ENCODE measurements at places on chromosomes 7 and 10.

- DNase-seq: no peak
Measured at GRCh38 chr10:72379776-72380175, 25.1 kb upstream of the DNAJB12 start.

- DNase-seq: no peak
Measured at GRCh38 chr10:58488921-58489320, 23.8 kb upstream of the BICC1 start.

DNA sequence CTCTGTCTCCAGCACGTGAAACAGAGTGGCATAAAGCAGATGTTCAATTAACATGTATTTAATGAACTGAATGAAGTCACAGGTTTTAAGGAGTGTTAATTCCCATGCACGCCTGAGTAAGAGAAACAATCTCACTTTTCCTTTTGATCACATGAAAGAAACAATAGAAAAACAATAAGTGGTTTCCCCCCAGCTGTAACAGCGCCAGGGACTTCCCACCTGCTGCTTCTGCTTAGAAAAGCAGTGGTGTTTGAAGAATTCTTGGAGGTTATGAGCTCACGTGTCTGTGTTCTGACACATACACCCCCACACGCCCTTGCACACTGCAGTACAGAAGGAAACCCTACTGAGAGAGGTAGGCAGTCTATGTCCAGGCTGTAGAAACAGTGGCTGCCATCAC, 51.3 kb upstream of the FRMD4A start:
- DNase-seq: no peak

DNA sequence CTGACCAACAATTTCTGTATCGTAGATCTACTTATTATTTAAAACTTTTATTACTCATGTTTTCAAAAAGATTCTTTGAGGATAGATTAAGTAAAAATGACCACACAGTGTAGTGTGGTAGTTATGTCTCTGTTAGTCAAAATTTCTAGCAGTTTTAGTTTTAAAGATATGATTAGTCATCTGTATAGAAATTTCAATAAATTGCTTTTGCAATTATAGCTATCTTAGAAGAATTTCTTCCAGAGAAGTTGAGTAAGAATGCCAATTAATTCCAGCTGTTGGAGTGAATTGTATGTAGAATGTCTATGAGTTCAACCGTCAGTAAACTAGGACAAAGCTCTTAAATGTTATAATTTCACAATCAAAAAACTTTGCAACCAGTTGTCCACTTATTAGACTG, 229.7 kb downstream of the CDK14 start:
- no peak for DNase-seq

GRCh38 chr10:29323367-29323766, 34.5 kb downstream of the LYZL1 start:
- no peak for DNase-seq

DNA sequence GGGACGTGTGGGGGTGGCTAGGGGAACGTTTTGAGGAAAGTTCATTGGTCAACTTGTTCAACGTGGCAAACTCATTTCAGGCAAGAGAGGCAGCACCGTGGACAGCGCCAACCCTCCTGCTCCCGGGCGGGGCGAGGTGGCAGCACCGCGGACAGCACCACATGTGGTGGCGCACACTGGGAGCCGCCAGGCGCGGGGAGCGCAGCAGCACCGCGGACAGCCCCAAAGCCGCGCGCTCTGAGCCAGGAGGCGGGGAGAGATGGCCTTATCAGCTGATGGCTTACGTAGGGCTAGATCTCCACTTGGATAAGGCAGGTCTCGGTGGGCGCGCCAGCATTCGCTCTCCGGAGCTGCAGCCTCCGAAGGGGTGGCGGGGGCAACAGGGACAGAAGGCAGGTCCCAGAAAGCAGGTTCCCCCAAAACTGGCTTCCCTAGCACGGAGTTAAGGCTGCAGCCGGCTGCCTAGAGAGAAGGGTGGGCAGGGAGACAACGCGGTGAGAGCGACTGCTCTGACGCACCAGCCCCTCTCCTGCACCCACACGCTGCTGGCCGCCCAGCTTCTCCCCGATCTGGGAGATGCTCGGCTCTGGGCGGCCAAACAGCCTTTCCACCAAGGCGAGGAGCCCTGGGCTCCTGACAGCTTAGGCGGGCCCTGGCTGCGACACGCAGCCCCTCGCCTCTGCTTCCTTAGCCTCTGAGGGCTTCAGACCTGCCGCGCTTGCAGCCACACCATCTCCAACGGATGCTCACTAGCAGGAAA, at the start of gene HTR5A:
HTR5A (plus strand) TSS at position 333 of the 760 bp plus-strand sequence. CDS start 576 bp downstream, outside the sequence.
- DNase-seq: no peak

- no peak for DNase-seq
Measured at GRCh38 chr10:83229991-83230390, 909.3 kb upstream of the GHITM start.

DNA sequence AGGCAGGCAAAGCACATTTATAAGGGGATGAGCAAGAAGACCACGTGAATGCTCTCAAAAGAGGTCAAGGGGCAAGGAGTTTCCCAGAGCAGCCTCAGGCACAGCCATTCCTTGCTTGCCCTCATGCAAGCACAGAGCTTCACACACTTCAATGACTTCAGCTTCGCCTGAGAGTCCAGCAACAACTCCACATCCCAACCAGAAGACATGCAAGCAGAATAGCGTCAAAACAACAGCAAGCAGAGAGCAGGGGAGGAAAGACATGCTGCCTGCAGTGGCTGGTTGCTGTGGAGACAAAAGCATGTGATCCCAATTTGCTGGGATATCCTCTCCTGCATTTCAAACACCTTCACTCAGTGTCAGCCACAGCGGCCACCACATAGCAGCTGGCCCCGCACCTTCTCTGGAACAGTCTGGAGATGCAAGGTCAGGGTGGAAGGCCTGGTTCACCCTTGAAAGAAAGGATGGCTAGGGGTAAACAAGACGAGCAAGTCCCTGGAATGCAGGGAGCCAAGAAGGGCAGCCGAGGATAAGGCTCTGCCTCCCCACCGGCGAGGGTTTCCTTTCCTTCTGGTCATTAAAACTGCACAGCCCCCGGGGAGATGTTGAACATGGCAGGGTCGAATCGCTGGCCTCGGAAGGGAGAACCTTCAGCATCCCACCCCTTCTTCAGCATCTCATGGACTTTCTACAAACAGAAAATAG, 60.2 kb upstream of the CAMK2B start:
- DNase-seq: no peak

DNA sequence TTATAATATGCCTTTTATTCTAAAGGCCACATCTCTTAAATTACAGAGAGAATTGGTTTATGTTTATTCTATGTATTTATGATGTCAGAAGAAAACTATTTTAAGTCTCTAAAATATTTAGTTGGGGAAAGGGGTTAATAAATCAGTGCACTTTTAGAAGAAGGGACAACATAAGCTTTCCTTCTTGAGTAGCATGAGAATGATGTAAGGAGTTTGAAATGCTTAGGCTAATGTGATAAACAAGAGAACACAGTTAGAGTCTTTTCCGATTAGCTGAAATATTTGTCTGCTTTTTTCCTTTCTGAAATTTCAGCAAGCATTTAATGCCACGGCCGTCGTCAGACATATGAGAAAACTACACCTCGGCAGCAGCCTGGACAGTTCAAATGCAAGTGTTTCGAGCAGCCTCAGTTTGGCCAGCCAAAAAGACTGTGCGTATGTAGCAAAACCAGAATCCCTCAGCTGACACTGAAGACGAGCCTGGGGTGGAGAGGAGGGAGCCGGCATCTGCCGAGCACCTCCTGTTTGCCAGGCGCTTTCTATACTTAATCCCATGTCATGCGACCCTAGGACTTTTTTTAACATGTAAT, 176.2 kb downstream of the CCDC3 start:
- no peak for DNase-seq

DNA sequence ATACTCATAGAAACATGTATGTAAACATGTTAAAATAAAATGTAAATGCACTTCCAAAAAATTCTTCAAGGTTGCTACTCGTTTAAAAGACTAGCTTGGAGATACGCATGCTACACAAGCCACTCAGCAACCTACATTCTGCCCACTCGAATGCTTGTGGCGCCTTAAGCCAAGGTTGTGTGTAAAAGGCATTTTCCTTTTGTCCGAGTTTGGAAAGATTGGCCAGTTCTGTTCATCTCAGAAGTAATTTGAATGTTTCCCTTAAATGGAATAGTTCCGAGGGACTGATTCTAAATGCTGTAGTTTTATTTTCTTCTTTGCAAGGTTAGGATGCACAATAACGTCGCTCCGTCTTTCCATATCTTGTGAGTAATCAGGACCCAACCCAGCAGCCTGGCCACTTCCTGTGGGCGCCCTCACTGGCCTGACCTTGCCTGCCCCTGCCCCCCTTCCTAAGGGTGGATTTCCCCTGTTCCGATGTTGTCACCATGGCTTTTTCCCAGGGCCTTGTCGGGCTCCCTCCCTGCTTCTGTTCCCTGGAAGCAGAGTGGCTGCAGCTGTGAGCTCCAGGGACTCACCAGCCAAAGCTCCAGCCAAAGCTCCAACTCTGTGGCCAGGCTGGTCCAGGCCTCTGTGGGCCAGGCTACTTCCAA, 70.6 kb downstream of the PTPRE start:
- no peak for DNase-seq

DNA sequence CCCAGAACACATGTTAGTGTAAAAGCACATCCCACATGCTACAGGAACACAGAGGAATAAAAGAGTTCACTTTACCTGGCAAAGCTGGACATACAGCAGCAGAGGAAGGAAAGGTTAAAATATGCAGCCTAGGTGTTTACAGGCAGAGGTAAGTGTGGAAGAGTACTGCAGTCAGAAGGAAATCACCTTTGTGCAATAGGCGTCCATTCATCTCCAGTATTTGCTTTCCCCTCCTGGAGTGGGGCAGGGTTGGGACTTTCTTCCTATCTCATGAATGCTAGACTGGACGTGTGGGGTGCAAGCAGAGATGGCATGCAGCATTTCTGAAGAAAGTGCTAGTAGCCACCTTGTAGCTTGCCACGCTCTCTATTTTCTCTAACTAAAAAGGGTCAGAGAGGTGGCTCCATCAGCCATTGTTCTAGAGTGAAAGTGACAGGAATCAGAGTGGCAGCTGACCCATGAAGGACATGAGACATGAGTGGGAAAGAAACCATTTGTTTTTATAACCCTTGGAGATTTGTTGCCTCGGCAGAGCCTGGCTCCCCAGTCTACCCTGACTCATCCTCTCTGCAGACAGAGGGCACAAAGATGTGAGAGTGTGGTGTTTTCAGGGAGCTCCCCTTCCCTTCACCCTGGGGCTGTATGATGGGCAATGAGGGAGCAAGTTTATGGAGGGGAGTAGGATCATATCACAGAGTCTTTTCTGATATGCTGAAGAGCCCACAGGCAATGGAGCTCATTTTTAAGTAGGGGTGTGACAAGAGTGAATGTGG, 101.2 kb upstream of the SEC61G start:
- no peak for DNase-seq

DNA sequence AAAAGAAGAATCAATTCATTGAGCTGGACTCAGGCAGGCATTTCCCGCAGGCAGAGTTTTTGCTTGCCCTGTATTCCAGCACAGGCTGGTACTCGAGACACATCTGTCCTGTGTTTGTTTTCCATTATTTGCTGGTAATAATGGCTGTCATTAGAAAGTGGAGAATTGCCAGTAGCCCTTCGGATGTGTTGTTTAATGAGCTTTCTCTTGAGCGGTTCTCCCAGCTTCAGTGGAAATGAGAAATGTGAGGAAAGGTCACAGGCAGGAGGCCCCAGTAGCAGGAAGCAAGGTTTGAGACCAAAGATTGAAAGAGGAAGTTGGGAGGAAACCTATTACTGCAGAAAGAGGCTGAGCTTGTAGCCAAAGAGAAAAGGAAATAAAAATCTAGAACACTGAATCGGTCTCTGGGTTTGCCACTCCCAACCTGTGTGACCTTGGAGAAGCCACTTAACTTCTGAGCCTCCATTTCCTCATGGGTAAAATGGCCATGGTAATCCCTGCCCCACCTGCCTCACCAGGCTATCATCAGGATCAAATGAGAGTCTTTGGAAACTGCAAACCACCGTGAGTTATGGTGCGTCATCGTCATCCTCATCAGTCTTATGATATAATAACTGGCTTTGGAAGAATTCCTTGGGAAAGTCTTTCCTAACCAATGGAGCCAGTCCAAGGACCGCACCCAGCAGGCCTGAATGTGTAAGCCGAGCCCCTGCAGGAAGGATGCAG, 67.7 kb downstream of the TACR2 start:
- peak; percentile 77 for DNase-seq

DNA sequence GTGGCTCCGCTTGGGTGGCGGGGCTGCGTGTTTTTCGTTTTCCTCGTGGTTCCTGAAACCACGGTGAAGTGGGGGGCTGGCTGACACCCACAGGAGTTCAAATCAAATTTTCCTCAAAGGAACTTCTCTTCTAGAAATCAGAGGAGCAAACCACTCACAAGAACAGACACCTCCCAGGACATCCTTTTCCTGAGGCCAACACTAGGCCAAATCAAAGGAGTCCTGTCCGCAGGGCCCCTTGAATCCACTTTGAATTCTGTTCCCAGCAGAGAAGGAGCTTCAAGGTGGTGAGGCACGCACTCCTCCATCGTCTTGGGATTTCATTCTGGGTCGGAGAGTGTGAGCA, 29.9 kb upstream of the ZNF273 start:
- no peak for DNase-seq

DNA sequence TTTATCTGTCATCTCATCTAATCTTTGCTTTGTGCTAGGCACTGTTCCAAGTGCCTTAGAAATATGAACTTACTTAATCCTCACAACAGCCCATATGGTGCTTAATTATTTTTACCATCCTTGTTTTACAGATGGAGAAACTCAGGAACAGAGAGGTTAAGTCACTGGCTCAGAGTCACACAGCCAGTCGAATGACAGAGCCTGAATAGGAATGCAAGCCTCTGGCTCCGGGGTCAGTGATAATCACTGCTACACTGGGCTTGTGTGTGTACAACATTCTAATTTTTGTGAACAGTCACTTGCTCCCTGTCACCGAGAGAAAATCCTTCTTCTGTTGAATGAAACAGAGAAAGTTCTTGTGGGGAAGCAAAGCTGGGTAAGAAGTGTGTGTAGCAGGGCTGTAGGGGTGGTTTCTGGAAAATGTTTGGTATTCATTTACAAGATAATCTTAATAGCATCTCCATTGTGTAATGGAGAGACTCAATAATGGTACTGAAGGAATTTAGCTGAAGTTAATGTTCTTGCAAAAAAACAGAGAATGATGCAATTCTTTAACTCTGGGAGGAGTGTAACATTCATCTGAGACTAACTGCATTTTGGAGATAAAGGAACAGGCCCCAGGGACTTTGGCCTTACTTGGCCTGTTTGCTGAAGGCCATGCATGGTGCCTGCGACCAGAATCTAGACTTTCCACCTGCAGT, 290.6 kb downstream of the FRMD4A start:
- no peak for DNase-seq
